Stimulated activated naive B cell treated with anti-CD40 and anti-IgM and Interleukin-4, amounts not matched to agents 10 μg/mL and 1 μg/mL and 100 μg/mL, for 72 hours (primary cell): ENCODE measurements at places on chromosomes 5 and 9.

- peak; percentile 80 for DNase-seq
These were observed 29.9 kb downstream of the CSF2 start for GRCh38 chr5:132103332-132103951.

- DNase-seq: no peak
These were observed 110.7 kb upstream of the FST start for GRCh38 chr5:53369681-53370080.

DNA sequence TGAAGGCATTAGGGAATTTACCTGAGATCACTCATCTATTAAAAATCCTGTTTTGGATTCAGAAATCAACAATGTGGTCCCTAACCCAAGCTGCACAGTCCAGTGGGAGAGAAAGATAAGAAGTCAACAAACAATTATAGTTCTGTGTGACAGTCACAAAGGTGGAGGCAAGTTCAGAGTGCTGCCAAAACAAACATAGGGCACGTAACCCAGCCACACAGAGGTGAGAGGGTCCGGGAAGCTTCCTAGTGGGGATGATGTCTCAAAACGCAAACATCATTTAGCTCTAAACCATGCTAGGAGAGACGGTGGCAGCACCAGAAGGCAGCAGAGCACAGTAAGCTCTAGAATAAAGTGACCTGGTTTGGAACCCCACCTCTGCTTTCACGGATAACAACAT, 158.9 kb downstream of the MAPKAP1 start:
- no peak for DNase-seq

DNA sequence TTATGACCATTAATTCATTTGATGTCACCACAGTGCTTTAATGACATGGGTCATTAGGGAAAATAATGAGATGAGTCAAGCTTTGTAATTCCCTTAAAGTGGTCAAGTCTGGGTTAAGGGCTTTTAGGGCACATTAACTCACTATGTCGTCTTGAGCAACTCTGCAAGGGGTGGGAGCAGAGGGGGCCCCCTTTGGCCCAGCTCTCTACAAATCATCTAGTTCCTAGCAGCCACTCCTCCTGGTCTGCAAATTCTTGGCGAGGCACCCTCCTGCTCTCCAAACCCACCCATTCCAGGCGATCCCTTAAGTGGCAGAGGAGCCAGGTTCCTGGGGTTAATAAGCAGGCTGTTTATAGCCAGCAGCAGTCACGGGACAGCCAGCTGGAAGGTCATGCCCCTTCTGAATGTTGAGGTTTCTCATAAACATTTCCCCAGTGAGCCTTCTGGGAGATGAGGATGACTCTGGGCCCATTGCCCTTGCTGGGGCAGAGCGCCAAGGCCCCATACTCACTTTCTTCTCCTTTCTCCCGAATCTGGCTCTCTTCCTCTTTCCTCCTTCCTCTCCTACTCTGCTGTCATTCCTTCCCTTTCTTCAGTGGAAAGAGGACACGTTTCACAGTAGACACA, 14.3 kb upstream of the GPX3 start:
- no peak for DNase-seq

GRCh38 chr5:71788794-71789193, 69.7 kb downstream of the CARTPT start:
- no peak for DNase-seq

GRCh38 chr5:38426490-38426889, 130.0 kb downstream of the LIFR start:
- DNase-seq: no peak

DNA sequence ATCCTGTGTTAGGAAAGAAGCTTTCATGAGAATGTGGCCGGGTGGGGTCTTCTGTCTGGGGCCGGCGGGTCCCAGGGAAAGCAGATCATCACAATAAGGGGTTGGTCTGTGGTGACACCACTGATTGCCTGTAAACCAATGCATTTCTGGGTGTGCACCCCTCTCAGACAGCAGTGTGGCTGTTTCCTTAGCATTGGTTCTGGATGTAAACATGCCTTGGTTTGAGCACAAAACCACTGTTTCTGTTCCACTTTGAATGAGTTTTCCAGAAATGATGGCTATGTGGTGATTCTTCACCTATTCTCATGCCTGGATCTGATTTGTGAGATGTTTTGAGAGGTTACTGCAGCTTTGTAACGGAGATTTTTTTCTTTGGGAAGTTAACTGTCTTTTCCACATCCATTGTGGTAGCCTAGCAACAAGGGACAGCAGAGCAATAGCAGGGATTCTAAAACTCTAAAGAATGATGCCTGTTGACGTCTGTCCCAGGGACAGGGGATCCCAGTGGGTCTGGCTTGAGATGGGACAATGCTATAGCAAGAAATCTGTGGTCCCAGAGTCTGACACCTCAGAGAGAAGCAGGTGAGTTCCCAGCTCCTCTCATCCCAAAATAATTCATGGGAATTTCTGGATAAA, at the start of gene CCDC192:
Gene CCDC192, plus strand, starts transcription at position 466 of the 636 bp plus-strand sequence. Its CDS starts 55 bp downstream, at position 521.
- no peak for DNase-seq

- no peak for DNase-seq
These were observed 68.5 kb downstream of the SLC28A3 start for GRCh38 chr9:84271921-84272556.

- no peak for DNase-seq
These were observed 19.7 kb downstream of the DNAJA1 start for GRCh38 chr9:33044677-33045282.
